ENCODE measurements at places on chromosomes 12 and 14.

GRCh38 chr14:104140463-104141331, 2.3 kb downstream of the KIF26A start:
- no peak for DNase-seq

DNA sequence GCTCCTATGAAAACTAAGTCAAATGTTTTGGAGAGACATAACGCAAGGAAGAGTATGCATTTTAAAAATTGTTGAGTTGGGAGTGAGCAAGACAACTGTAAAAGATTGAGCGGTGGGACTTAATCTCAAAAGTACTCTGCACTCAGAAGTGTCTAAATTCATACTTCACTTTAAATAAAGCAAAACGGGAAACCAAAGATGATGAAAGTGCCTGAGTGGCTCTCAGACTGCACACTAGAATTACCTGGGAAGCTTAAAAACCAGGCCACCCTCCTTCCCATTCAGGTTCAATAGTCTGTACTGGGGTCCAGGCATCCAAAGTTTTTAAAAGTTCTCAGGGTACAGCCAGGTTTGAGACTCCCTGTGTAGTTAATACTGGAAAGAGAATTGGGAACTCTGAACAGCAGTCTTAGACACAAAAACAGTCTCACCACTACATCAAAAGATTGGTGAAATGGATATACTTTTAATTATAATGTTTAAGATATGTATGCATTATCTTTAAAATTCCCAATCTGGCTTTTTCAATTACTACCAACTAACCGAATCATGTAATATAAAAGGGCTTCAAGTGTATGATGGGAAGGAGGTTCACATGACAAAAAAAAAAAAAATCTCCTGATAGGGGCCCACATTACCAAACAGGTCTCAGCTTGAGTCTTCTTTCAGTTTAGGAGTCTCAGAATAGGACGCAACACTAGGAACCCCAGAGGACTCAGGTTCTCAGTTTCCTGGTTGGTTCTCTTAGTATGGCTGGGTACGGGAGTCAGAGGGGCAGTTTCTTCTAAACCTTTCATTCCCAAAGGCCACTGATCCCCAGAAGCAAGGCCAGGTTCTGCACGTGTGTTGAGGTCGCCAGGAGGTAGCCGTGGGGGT, 1.0 kb downstream of the HOMEZ start:
- DNase-seq: no peak

GRCh38 chr12:21828779-21829178, 54.3 kb upstream of the KCNJ8 start:
- DNase-seq: no peak

DNA sequence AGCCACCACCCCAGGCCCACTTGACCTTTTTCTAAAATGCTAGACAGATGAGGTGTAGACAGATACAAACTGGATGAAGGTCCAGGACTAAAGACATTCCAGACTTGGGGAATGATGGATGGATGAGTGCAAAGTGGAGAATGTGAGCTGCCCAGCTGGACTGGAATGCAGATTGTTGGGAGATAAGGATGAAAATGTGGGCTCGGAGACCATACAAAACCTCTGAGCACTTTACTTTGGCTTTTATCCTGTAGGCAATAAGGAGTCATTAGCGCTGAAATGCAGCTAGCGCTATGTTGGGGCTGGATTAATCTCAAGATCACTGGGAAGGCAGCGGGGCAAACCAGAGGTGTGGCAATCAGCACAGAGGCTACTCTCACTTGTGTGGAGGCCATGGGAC, 64.7 kb upstream of the GNPNAT1 start:
- DNase-seq: no peak

DNA sequence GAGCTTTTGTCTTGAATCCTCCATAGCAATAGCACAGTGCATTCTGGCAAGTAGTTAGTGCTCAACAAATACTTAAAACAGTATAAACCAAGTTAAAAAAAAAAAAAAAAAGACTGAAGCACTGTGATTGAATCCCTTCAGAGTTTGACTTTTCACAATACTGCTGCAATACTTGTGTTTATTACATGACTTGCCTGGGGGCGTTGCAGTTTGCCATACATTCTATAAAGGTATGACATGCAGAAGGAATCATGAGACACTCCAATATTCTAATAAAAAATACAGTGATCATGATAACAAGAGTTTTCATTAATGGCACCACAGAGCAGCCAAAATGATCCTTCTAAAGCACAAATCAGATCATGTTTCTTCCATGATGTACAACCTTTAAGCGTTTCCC, 205.0 kb upstream of the CDKN3 start:
- no peak for DNase-seq

GRCh38 chr14:93054006-93054405, 61.7 kb downstream of the ITPK1 start:
- DNase-seq: no peak

GRCh38 chr12:19208456-19208855, 78.9 kb downstream of the PLEKHA5 start:
- DNase-seq: no peak

DNA sequence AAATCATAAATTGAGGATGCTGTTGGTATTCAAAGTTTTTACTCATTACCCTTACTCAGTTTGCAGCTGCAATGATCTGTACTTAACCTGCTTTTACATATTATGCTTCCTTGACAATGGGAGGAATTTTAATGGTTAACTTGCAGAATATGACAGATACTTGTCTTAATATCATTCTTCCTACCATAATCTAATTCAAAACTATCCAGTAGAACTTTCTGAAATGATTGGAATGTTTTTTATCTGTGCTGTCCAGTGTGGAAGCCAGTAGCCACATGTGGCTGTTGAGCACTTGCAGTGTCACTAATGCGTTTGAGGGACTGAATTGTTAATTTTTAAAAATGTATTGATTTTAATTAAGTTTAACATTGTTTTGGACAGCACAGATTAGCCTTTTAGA, 23.5 kb downstream of the FGFR1OP2 start:
- DNase-seq: no peak

DNA sequence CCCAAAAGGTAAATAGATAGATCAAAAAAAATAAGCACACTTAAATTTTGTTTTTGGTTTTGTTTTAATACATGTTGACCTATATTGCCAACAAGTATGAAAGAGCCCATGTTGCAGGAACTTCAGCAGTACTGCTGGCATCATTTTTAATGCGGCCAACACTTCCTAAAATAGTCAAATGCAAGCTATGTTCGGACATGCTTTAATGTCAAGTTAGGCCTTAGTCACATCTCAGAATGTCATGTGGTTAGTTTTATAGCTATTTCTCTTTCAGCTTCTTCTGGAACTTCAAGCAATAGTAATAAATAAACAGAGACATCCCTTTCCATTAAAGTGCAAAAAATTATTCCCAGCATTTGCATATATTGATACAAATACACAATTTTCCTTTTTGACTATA, 153.4 kb downstream of the PIK3C2G start:
- DNase-seq: no peak

DNA sequence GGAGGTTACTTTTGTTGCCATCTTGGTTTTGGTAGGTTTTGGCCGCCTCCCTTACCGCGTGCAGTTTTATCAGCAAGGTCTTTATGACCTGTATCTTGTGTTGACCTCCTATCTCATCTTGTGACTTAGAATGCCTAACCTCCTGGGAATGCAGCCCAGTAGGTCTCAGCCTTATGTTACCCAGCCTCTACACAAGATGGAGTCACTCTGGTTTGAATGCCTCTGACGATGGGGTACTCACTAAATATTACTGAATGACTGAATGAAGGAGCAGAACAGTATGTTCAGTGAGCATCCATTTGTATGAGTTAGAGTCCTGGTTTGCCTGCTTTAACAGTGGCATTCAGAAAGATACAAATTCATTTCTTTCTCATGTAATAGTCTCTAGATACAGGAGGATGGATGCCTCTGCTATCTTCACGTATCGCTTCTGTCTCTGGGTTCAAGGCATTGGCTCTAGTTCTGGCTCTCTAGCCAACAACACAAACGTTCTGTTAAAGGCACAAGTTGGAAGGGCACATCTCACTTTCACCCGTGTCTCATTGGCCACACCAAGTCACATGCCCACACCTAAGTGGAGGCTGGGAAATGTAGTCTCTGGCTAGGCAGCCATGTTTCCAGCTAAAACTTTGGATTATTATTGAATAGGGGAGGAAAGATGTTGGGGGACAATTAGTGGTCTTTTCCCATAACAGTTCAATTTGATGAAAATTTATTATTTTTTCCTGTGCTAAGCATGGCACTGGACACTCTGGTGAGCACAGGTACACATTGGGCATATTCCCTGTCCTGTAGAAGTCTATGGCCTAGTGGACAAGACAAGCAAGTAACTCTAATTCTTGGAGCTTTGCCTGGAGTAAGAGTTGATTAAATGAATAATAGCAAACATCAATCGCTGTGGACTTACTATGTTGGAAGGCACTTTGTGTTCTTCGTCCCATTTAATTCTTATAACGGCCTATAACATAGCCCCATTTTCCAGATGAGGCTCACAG, 75.2 kb upstream of the RPH3A start:
- peak; percentile 0 for DNase-seq

GRCh38 chr14:67373347-67373746, 13.2 kb downstream of the EIF2S1 start:
- DNase-seq: no peak

GRCh38 chr12:70692681-70693288, 55.6 kb upstream of the PTPRB start:
- DNase-seq: no peak

- DNase-seq: no peak
Measured at GRCh38 chr14:93318927-93319326, 13.9 kb downstream of the BTBD7 start.

DNA sequence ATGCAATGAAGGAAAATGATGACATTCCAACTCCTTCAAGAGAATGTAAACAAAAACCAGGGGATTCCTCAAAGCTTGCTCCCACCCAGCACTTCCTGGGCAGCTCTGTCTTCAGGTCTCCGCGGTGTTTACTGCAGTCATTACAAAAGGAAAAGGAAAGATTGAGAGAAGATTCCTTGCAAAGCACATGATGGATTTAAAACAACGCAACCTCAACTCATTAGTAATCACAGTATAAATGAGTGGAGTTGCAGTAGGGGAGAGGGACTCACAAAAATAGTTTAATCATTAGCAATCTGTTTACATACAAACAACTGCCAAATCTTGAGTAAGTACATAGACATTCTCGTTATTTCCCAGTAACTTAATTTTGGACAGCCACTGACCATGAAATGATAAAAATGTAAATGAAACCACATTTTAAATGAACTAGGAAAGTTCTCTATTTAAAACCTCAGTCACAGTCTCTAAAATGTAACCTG, 49.7 kb upstream of the OVCH1 start:
- DNase-seq: no peak

DNA sequence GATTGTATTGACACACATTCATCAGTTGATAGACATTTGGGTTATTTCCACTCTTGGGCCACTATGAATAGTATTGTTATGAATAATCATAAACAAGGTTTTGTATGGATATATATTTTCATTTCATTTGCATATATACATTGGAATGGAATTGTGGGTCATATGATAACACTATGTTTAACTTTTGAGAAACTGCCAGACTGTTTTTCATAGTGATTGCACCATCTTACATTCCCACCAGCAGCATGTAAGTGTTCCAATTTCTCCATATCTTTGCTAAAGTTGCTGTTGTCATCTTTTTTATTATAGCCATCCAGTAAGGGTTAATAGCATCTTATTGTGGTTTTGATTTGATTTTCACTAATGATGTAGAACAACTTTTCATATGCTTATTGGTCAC, 198.5 kb upstream of the PPFIA2 start:
- no peak for DNase-seq

- DNase-seq: no peak
Measured at GRCh38 chr14:68675233-68675577, 117.7 kb downstream of the ZFP36L1 start.

DNA sequence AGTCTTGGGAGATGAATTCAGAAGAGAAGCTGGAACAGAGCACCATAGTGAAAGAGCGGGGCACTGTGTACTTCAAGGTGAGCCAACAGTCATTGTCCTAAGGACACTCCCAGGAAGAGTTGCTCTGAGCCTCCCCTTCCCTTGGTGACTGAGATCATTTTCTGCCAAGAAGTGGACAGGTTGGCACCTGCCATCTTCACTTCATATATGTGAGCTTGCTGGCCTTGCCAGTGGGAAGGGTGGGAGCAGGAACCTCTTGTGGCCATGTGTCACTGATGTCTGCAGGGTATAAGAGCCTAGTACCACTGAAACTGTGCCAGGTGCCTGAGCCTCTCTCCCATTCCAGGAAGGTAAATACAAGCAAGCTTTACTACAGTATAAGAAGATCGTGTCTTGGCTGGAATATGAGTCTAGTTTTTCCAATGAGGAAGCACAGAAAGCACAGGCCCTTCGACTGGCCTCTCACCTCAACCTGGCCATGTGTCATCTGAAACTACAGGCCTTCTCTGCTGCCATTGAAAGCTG, 5.3 kb downstream of the FKBP4 start:
- no peak for DNase-seq

GRCh38 chr12:122063694-122064024, 14.9 kb upstream of the MLXIP start:
- no peak for DNase-seq

DNA sequence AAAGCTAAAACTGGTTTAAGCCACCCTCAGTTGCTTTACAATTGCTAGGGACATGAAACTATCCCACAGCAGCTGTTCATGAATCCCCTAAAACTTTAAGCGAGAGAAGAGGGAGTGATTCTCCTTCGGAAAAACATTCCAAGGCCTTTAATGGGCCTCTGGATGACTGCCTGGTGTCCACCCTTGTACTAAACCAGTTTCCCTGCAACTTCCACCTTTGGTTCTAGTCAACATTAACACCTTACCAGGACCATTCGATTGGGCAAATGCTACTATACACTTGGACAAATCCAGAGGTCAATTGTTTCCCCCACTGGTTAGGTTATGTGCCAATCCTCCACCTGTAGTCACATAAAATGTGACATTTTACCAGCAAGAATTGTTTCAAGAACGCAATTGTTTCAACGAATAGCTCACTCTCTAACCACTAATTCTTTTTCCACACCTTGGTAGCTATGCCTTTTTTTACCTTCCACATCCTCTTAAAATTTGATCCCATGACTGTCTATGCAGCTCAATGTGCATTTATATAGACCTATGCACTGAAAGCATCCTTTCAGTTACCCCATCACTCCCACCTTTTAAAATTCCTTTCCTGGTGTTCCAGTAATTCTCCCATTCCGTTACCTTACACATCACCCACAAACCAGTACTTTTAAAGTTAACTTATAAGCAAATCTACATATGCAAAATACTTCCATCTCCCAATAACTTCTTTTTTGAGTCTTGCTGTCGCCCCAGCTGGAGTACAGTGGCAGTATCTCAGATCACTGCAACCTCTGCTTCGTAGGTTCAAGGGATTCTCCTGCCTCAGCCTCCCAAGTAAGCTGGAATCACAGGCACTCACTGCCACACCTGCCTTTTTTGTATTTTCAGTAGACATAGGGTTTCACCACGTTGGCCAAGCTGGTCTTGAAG, 3.6 kb downstream of the UBC start:
- no peak for DNase-seq

- DNase-seq: no peak
Measured at GRCh38 chr14:36506732-36507614, 13.1 kb downstream of the NKX2-1 start.

DNA sequence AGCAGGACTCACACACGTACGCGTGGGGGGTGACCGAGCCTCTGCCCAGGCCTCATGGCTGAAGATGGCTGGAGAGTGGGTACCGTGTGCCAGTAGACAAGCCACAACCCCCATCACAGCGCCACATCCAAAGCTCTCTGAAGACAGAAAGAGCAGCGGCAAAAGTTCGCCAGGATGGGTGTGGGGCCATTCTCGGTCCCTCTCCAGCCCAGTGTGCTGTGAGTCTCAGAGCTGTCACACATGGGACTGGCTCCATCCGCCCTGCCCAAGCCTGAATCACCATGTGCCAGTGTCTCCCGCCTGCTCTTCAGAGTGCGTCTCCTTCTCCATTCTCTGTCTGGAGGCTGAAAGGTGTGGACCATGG, 5.7 kb downstream of the TMEM179 start:
- DNase-seq: no peak
